ENCODE measurements at places on chromosomes 4 and X. TPM values are rescaled to one million over a fixed set of nuclear protein-coding genes. Genes with fewer than 3 reads are reported as not detected.

DNA sequence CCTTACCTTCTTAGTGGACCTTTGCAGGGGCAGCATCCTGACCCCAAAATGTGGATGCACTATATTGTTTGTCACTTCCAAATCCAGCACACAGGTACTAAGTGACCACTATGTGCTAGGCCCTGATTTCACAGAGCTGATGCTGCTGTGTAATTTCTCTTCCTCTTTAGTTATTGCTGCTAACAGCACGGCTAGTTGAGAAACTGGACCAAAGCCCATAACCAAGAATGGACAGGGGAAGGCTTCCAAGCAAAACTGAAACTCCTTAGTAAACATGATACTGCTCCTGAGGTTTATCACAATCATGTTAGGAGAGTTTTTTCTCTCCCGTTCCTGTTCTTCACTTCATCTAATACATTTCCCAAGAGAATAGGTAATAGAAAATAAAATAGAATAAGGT, 172.9 kb upstream of the TTC29 start:
- DNase-seq = no peak

Gene S100G
- not detected for total RNA-seq

Gene CD38
- total RNA-seq = 25.6 TPM

DNA sequence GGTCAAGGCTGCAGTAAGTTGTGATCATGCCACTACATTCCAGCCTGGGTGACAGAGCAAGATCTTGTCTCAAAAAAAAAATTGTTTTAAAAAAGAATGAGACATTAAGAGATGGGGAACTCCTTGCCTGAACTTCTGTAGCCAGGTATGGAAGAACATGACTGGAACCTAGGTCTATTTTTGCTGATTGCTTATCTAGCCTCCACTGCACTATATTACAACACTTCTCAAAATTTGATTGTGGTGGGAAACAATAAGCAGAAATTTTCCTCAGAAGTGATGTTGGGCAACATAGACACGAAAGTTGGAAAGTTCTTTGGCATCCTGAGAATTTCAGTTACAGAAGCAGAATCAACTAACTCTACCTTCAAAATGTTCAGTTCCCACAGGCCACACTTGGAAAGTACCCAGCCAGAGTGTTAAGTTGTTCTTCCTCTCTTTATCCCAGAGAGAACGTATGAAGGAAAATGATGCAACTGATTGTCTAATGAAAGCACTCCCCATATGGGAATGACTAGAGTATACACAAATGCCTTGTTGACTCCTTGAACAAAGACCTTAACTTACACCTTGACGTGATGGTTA, 50.0 kb downstream of the LUZP4 start:
- DNase-seq = no peak

DNA sequence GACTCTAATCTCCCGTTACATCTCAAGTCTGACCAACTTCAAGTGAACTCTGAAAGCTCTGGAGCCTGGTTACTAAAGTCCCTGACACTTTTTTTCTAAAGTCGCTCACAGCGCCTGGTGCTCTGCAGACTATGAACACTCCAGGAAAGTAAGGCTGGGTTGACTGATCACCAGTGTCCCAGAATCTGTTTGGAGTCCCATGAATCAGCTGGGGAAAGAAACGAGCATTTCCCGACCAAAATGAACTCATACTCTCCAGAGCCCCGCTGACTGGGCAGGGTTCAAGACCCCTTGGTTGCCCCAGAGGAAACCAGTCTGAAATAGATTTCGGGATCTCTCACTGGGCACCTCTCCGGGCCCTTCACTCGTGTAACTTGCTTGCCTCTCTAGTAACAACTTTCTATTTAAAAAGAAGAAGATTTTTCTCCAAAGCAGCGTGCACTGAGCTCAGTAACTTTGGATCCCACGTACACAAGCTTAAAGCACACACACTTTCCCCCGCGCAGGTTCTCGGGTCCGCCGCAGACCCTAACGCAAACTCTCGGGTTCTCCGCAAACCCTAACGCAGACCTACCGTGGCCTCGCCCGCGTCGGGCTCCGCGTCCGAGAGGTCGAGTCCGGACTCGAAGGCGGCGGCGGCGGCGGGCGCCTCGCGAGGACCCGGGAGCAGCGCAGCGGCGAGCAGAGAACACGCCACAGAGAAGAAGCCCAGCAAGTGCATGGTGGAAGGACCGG, 964 bp downstream of the VEGFC start:
- DNase-seq = no peak

GRCh38 chr4:15809466-15809865, 31.3 kb downstream of the CD38 start:
- DNase-seq = no peak

DNA sequence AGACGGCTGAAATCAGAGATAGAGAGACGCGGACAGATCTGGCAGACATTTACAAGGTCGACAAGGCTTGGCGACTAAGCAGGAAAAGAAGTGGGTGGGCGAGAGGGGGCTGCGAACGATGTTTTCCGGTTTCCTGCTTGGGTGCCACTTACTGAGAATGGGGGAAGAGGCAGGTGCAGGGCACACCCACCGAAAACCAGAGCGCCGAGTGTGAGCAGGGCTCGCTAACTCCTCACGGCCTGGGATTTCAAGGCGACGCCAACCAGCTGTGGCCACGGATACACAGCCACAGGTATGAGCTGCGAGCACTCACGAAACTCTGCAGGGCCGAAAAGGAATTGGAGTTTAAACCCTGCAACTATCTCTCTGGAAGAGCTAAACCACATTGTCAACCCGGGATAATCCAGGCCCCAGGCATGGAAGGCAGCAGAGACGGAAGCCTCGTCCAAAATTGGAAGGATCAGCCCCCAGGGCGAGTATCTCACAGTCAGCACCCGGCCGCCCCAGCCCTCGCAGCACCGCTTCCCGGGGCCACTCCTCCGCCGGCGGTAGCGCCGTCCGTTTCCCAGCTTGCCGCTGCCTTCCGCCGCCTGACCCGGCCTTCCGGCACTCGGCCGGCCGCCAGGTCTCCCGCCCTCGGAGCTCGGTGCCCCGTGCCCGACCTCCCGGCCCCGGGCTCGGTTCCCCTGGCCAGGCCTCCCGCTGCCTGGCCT, 778 bp downstream of the CASP3 start:
- DNase-seq = peak; percentile 76

DNA sequence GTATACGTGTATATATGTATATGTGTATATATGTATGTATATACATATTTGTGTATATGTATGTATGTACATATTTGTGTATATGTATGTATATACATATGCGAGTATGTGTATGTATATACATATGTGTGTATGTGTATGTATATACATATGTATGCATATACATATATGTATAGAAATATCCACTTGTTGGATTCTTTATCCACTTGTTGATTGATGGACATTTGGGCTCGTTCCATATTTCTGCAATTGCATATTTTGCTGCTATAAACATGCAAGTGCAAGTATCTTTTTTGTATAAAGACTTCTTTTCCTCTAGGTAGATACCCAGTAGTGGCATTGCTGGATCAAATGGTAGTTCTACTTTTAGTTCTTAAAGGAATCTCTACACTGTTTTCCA, 25.5 kb upstream of the NHSL2 start:
- DNase-seq = no peak

All from activated CD8-positive, alpha-beta T cell treated with anti-CD3 and anti-CD28 coated beads for 36 hours (primary cell).